Vein endothelial cell (primary cell): ENCODE measurements at places on chromosomes 7 and 10. TPM values are rescaled to one million over a fixed set of nuclear protein-coding genes. Genes with fewer than 3 reads are reported as not detected.

TUBAL3 gene
- 1.1 and 1.3 TPM in 2 replicates for total RNA-seq

NEURL1 gene
- under 0.01 and 0.33 TPM in 2 replicates for total RNA-seq

EN2 gene
- under 0.01 TPM in 1 of 2 replicates, not detected in the other for total RNA-seq

TEX36 gene
- total RNA-seq = not detected in 2 replicates

TRPV6 gene
- not detected in 2 replicates for total RNA-seq

CNTNAP2 gene
- not detected in 2 replicates for total RNA-seq

FEZF1 gene
- total RNA-seq = not detected in 2 replicates

PAX4 gene
- total RNA-seq = not detected in 2 replicates

ATOH7 gene
- total RNA-seq = not detected in 2 replicates

NME8 gene
- not detected in 2 replicates for total RNA-seq

CPA4 gene
- 0.29 and 0.65 TPM in 2 replicates for total RNA-seq

CYP3A7 gene
- 0.10 TPM in 1 of 2 replicates, not detected in the other for total RNA-seq

SUN3 gene
- not detected in 2 replicates for total RNA-seq

ASL gene
- total RNA-seq = 49.6 and 67.8 TPM in 2 replicates

MMS19 gene
- total RNA-seq = 117 and 122 TPM in 2 replicates

TMEM130 gene
- not detected in 2 replicates for total RNA-seq

RSU1 gene
- total RNA-seq = 92.1 and 113 TPM in 2 replicates

XRCC2 gene
- 2.9 and 6.0 TPM in 2 replicates for total RNA-seq

ZNF853 gene
- total RNA-seq = 0.29 and 0.65 TPM in 2 replicates

PNPLA8 gene
- total RNA-seq = 17.0 and 27.7 TPM in 2 replicates

SLC26A4 gene
- 3.5 and 4.9 TPM in 2 replicates for total RNA-seq

SPDYE5 gene
- total RNA-seq = not detected in 2 replicates

ADAMTS14 gene
- total RNA-seq = not detected in 2 replicates

MGMT gene
- 7.1 and 13.1 TPM in 2 replicates for total RNA-seq

OPTN gene
- 82.3 and 83.3 TPM in 2 replicates for total RNA-seq

MDFIC gene
- 19.6 and 20.9 TPM in 2 replicates for total RNA-seq

GSAP gene
- 4.2 and 5.6 TPM in 2 replicates for total RNA-seq

CC2D2B gene
- total RNA-seq = 0.86 and 1.3 TPM in 2 replicates

IPMK gene
- 9.8 and 14.9 TPM in 2 replicates for total RNA-seq

AKR1D1 gene
- not detected in 2 replicates for total RNA-seq

DNTT gene
- total RNA-seq = not detected in 2 replicates

NPFFR1 gene
- total RNA-seq = not detected in 2 replicates

GRID1 gene
- 0.10 TPM in 1 of 2 replicates, not detected in the other for total RNA-seq

AOAH gene
- total RNA-seq = 0.10 and 0.65 TPM in 2 replicates

VGF gene
- 0.10 TPM in 1 of 2 replicates, not detected in the other for total RNA-seq

CH25H gene
- 3.2 and 8.5 TPM in 2 replicates for total RNA-seq

ADCY1 gene
- total RNA-seq = 0.33 and 0.67 TPM in 2 replicates

PILRA gene
- total RNA-seq = 0.38 and 0.65 TPM in 2 replicates

SUMF2 gene
- 135 and 161 TPM in 2 replicates for total RNA-seq

MSS51 gene
- total RNA-seq = 1.6 TPM in 2 replicates

CFAP46 gene
- 1.3 and 1.5 TPM in 2 replicates for total RNA-seq

PROSER2 gene
- 10.0 and 11.8 TPM in 2 replicates for total RNA-seq

PRSS1 gene
- not detected in 2 replicates for total RNA-seq

GARIN1A gene
- total RNA-seq = 0.33 and 1.2 TPM in 2 replicates

FGL2 gene
- total RNA-seq = under 0.01 TPM in 1 of 2 replicates, not detected in the other

FAM24B gene
- 5.4 and 5.6 TPM in 2 replicates for total RNA-seq
